CD4-positive, alpha-beta T cell treated with Interleukin-10 for 1 hour (primary cell): ENCODE measurements at places on chromosomes 3 and 15.
A peak's percentile ranks its signal among the peaks of the same experiment; 100 is the strongest.

- DNase-seq, result no peak
Measured at GRCh38 chr15:39442898-39443297, 138.0 kb upstream of the THBS1 start.

DNA sequence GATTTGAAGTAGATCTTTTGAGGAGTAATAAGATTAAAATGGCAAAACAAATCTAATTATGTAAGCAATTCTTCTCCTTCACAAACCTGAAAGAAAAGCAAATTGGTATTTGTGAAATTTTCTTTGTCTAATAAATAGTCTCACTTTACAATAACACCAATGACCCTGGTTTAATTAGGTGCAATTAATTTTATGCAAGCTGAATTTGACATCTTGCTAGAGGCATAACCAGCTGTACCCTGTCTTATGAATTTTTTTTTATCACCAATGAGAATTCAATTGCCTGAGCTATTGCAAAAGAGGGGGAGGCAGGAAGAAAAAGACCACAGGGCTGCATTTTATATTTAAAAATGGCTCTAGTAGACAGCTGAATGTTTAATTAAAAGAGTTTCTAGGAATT is 113.5 kb upstream of the IL12A start:
- no peak for DNase-seq

DNA sequence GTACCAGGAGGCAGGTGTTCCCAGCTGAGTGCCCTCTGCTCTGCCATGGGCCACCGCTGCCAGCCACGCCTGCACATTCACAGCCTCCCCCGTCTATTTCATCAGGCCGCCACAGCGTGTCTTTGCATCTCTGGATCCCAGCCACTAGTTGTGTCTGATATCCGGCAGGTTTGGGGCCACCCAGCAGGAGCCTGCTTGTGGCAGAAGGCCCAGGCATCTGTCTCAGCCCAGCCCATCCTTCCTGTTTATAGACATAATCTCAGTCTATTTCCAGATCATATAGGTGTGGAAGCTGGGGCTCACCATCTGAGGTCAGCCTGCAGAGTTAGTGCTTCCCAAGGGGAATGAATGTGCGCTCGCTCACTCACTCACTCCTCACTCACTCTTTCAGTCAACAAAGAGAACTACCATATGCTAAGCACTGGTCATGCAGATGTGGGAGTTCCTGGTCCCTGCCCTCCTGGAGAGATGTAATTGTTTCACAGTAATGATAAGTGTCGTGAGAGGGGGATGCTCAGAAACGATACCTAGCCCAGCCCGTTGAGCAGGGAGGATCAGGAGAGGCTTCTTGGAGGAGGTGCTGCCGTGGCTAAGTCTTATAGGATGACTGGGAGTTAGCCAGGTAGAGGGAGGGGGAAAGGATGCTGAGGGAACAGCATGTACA is 60.6 kb downstream of the FGD5 start:
- peak; percentile 4 for DNase-seq

- DNase-seq, result no peak
Measured at GRCh38 chr15:27797765-27798164, 301.4 kb downstream of the OCA2 start.

- no peak for DNase-seq
Measured at GRCh38 chr3:57006949-57007419, 53.5 kb upstream of the SPATA12 start.

DNA sequence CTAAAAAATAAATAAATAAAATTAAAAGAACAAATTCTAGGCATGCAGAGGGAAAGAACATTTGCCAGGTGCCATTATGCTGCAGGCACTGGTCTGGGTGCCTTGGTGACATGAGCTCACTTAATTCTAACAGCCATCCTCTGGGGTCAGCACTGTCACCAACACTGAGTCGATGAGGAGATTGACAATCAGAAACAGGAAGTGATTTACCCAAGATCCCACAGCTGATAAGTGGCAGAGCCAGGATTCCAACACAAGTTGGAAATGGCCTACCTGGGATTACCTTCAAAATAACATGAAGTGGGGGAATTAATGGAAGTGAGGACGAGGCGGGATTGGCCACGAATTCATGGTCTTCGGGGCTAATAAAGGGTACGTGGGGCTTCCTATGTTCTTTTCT is 3.6 kb downstream of the PLIN1 start:
- no peak for DNase-seq

- peak; percentile 59 for DNase-seq
Measured at GRCh38 chr3:179037351-179037750, 34.3 kb downstream of the ZMAT3 start.
